ENCODE measurements at places on chromosomes 5 and 9. TPM values are rescaled to one million over a fixed set of nuclear protein-coding genes. Genes with fewer than 3 reads are reported as not detected.

The C5orf22 gene
- total RNA-seq: 42.3 TPM

The NIPAL4 gene
- total RNA-seq: 2.3 TPM

The GRAMD2B gene
- 61.8 TPM for total RNA-seq

The CD72 gene
- 0.86 TPM for total RNA-seq
